Esophagus (tissue), 2 donors: ENCODE measurements at places on chromosomes 7 and 10. TPM values are rescaled to one million over a fixed set of nuclear protein-coding genes. Genes with fewer than 3 reads are reported as not detected.

Gene CFTR
- 1.2 TPM for polyA plus RNA-seq

Gene SPRN
- 0.11 TPM for polyA plus RNA-seq

Gene SEPHS1
- 15.8 TPM for polyA plus RNA-seq

Gene CALML3
- 224 TPM for polyA plus RNA-seq

Gene PLAC9
- 5.5 TPM for polyA plus RNA-seq

Gene AKR1C1
- polyA plus RNA-seq, result 18.5 TPM

Gene CLDN3
- polyA plus RNA-seq, result 0.26 TPM

Gene RBP3
- not detected for polyA plus RNA-seq

Gene GPC2
- 2.2 TPM for polyA plus RNA-seq

Gene TMEM213
- polyA plus RNA-seq, result not detected

Gene ZPBP
- polyA plus RNA-seq, result not detected

Gene TBRG4
- 41.6 TPM for polyA plus RNA-seq

Gene ABI1
- 36.8 TPM for polyA plus RNA-seq

Gene HTR5A
- polyA plus RNA-seq, result not detected

Gene GDF2
- polyA plus RNA-seq, result not detected

Gene MLXIPL
- 4.5 TPM for polyA plus RNA-seq

Gene TMEM229A
- polyA plus RNA-seq, result not detected

Gene SPAM1
- not detected for polyA plus RNA-seq

Gene EN2
- polyA plus RNA-seq, result 0.01 TPM
